ENCODE measurements at places on chromosomes 12 and 14. TPM values are rescaled to one million over a fixed set of nuclear protein-coding genes. Genes with fewer than 3 reads are reported as not detected.

- DNase-seq: no peak
Measured at GRCh38 chr14:32883188-32883587, 55.5 kb upstream of the NPAS3 start.

DNA sequence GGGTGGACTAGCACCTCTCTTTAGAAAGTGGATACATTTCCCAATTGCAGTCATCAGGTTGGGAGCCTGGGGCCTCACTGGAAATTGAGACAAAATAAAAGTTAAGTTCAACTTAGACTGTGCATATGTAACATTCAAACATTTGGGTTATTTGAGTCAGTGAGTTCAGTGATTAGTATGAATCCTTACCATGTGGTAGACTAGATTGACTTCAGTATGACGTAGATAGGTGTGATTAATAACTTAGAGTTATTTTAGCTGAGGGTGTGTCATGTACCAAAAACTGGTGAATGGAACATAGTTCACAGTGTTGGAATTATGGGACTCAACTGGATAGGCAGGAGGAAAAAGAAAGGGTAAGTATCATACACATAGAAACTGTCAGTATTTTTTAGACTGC, 8.0 kb upstream of the SSTR1 start:
- DNase-seq: no peak

DNA sequence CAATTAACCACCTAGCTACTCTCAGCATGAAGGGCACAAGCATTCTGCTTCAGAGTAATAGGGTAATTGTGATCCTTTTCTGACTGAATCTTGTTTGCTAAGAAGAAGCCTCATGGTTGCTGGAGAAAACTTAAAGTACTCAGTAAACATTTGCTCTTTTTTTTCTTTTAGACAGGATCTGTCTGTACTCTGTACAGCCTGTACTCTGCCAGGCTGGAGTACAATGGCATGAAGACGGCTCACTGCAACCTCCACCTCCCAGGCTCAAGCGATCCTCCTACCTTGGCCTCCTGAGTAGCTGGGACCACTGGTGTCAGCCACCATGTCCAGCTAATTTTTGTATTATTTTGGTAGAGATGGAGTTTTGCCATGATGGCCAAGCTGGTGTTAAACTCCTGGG, 12.4 kb downstream of the PPP1R13B start:
- DNase-seq: no peak

DNA sequence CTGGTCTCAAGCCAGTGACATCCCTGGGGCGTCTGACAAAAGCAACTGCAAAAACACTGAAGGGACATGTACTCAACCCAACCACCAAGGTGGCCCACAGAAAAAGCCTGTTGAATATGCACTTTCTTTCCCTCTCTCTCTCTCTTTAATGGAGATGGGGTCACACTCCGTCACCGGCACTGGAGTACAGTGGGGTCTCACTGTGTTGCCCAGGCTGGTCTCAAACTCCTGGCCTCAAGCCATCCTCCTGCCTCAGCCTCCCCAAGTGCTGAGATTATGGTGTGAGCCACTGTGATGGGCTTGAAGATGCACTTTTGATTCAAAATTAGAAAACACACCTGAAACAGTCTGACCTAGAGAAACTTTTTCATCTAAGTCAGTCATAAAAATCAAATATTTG, 7.2 kb upstream of the CD27 start:
- DNase-seq: no peak

DNA sequence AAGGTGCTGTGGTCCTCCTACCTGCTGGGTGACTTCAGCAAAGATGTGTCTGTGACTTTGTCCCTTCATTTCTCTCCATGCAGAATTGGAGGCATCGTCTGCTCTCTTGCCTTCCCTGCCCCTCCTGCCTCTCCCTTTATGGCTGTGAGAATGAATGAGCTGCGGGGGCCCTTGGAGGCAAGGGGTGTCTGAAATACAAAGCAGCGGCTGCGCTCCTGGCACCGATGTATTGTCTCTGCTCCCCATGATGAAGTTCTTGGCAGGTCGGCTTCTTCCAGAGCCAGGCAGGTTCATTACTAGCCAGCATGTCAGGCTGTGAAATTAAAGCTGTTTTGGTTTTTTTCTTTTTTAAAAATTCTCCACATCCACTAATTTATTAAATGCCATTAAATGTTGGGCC, 194.5 kb downstream of the TSPAN9 start:
- DNase-seq: no peak

- DNase-seq: no peak
Measured at GRCh38 chr12:131736446-131737149, 25.7 kb downstream of the SFSWAP start.

DNA sequence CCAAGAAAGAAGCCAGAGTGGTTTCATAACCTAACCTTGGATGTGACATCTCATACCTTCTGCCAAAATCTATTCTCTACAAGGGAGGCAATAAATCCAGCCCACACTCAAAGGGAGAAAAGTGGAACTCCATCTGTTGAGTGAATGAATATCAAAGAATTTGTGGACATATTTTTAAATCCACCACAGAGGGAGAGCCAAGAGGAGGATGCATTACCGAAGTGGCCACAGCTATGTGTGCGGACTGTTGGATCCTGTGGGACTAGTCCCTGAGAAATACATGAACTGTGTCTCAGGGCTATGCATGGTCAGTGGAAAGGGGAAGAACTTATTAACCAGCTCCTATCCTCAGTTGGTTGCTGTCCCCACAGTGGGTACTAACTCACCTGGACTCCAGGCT, 273.9 kb downstream of the NUAK1 start:
- DNase-seq: no peak

DNA sequence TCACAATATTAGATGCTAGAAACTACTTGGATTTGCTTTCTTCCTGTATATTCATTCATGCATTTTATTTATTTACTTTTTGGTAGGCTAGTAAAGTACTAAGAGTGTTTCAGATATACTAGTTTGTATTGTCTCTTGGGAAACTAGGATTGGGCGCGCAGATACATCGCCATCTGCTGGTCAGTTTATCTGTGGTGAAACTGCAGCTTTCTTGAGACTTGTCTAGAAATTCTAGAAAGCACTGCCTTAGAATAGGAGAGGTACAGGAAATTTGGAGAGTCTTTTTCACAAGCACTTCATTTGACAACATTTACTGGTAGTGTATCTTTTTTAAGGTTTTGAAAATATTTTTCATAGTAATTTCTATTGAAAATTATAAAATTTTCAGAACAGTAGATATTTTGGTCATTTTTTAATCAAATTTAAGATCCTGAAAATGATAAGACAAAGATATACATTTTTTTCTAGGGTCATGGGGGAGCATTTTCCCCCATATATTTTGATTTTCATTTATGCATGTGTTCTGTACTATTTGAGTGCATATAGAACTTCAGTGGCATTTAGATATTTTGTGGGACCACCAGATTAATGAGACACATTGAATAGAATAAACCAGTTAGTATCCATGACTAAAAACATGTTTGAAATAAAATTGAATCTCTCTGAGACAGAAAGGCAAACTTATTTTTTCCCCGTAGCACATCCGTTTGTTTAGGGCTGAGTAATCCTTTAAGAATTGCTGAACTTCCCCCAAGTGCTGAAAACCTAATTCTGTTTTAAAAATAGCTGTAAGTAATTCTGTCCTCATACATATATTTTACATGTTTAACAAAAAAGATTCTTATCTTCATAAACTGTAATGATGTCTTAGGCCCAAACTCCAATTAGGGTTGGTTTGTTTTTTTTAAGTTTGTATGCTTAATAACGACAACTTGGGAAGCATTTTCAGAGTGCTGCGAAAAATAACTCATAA, 44.5 kb downstream of the SLC38A6 start:
- DNase-seq: no peak

GRCh38 chr14:61151251-61151650, 129.9 kb downstream of the TMEM30B start:
- no peak for DNase-seq

DNA sequence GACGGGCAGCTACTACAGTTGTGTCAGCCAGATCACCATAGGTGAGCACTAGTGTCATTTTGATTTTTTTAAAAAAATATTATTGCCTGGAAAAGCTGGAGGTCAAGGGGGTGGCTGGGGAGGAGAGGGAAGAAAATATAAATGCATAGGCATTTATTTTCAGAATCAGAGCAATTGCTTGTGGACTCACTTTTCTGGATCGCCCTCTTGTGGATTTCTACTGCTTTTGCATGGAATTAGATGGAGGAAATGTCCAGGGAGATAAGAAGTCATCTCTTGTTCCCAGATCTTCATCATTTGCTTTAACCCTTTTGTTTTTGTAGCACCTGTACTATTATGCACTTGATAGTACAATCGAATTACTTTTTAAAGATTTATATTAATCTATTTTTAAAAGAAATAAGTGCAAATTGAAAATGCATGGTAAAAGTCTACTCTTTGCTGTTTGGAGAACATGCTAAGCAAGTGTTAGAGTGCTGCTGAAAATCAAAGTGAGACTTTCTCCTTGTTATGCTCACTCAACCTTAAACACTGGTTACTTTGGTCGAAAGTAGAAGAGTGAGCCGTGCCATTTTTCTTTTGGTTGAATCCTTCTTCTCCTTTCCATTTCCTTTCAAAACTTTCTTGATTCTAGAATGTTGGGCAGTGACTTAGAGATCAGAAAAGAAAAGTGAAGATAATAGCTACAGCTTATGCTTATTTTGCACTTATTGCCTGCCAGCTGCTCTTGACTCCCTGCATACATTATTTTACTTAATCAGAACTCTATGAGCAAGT, 60.6 kb upstream of the ANO4 start:
- no peak for DNase-seq

GRCh38 chr14:54252072-54252730, 144.6 kb upstream of the CDKN3 start:
- no peak for DNase-seq

DNA sequence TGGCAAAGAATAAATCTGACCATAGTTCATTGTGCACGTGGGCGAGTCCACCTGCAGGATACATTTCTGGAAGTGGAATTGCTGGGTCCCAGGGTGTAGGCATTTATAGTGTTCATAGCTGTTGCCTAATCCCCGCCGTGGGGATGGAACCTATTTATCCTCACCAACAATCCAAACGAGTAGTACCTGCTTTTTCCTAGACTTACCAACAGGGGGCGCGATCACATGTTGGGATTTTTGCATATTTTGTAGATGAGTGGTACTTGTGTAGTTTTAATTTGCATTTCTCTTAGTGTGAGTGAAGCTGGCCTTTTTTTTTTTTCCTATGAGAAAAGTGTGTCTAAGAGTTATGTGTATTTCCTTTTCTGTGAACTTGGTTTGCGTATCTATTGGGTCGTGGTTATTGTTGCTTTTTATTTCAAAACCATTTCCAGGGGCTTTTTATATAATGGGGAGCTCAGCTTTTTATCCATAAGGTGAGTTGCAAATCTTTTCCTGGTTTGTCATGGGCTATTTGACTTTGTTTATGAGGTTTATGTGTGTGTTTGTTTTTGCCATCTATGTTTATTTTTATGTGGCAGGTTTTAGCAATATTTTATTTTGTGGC, 67.2 kb downstream of the CCDC92 start:
- no peak for DNase-seq

GRCh38 chr14:92360651-92361370, 37.8 kb downstream of the SLC24A4 start:
- no peak for DNase-seq

DNA sequence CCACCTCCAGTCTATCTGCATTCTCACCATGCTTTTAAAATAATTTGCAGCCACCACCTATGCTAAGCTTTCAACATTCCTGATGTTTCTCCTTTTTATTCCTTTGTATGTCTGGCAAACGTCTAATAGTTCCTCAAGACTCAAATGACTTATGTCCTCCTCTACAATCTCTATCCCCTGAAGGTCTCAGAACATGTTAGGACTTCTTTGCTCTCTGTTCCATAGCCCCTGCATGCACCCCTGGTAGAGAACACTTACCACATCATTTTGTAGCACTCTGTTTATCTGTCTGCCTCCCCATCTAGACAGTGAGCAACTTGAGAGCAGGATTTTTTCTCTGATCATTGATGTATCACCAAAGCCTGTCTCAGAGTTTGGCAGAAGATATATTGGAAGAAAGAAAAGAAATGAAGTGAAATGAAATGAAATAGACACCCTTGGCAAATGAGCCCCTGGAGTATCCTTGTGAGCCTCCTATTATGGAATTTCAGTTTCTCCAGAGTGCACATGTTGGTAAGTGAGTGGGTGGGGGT, 1231.2 kb upstream of the FLRT2 start:
- no peak for DNase-seq

The DDX51 gene
- total RNA-seq: 22.1 TPM

The KRT8 gene
- total RNA-seq: 768 TPM

The FLVCR2 gene
- total RNA-seq: 11.8 TPM

The HOXC12 gene
- not detected for total RNA-seq

The CLEC9A gene
- not detected for total RNA-seq

The SYNDIG1L gene
- 0.71 TPM for total RNA-seq

The CLIP1 gene
- total RNA-seq: 59.1 TPM

The KLRC4 gene
- total RNA-seq: not detected

The APOF gene
- total RNA-seq: not detected

The AKAP6 gene
- 4.7 TPM for total RNA-seq

The CEBPE gene
- total RNA-seq: not detected

The MPHOSPH9 gene
- total RNA-seq: 15.1 TPM

Data from type B pancreatic cell (in vitro differentiated cells).